ENCODE measurements at places on chromosomes 6 and 20.
A peak's percentile ranks its signal among the peaks of the same experiment; 100 is the strongest.

DNA sequence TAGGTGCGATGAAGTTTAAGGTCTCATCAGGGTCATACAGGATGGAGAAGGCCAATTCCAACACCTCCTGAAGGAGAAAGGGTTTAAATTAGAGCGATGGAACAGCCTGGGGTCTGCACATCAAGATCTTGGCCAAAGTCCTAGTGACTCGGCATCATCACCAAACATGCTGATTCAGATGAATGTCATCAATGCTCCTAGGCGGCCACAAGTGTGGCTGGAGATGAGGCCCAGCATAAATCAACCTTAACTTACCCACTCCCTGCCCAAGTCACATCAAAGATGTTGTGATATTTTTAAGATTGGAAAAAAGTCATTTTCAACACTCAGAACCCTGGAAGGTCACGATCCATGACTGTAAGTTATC is 37.5 kb downstream of the ELMO2 start:
- no peak for DNase-seq

DNA sequence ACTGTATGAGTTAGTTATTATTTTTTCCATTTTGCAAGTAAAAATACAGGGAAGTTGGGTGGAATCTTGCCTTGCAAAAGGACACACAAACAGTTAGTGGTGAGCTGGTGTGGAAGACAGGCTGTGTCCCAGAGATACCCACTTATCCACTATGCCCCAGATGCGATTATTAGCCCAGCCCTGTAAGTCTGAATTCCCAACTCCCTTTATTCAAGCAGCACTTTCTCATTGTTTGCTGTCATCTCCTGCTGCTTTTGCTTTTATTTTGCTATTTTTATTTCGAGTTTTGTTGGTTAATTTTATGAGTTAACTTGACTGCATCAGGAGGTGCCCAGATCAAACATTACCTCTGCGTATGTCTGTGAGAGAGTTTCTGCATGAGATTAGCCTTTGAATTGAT is 239.4 kb downstream of the DOK5 start:
- DNase-seq = no peak

GRCh38 chr6:142872376-142872775 is 72.6 kb downstream of the HIVEP2 start:
- DNase-seq = no peak

GRCh38 chr6:3793545-3793944 is 42.0 kb upstream of the PXDC1 start:
- DNase-seq = no peak

- DNase-seq = no peak
Observed at GRCh38 chr6:10136636-10137035, 278.2 kb downstream of the TFAP2A start.

DNA sequence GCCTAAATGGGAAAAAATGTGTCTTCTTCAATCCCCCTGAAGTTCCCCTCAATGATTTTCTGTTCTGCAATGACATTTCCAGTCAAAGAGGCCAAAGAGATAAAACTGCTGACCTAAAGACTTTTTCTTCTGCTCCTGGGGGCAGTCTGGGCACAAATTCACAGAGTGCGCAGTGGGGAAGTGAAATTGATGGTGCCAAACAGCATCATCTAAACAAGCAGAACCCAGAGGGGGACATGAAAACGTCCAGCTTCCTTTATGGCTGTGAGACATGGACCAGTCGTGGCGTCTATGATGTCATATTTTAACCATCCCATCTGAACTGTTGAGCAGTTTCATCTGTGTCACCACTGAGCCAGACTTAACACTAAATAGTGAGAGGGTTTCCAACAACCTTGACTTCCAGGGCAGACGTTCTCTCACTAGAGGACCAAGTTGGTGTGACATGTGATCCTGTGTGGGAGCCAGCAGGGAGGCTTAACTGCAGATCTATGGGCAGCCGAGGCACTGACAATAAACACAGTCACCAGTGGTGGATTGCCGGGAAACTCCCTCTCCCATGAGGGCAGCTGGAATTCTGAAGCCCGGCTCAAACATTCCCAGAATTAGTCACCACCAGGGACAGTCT is 12.4 kb downstream of the SCML4 start:
- DNase-seq = no peak

GRCh38 chr20:62850333-62850974 is 11.2 kb downstream of the TCFL5 start:
- DNase-seq = no peak

- DNase-seq = no peak
Observed at GRCh38 chr20:40861427-40862008, 167.1 kb upstream of the TOP1 start.

DNA sequence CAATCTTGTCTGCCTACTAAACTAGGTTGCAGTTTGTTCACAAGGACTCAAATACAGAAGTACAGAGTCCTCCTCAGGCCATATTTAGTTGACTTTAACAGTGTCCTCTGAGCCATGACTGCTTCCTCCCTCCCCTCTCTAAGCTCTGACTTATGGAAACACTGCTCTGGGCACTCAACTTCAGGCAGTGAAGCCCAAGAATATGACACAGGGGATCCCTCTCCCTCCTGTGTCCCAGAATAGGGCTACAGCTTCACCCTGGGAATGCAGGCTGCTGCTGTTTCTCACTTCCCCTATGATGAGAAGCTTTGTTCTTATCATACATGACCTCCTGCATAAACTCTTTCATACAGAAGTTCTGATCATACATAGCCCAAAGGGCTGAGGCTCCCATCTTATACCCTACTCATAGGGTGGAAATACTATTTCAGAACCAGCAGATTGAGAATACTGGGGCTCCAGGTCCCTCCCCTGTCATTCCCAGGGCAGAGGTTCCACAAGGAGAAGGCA is 97.3 kb upstream of the UST start:
- no peak for DNase-seq

GRCh38 chr20:19791887-19792286 is 33.8 kb downstream of the RIN2 start:
- DNase-seq = no peak

DNA sequence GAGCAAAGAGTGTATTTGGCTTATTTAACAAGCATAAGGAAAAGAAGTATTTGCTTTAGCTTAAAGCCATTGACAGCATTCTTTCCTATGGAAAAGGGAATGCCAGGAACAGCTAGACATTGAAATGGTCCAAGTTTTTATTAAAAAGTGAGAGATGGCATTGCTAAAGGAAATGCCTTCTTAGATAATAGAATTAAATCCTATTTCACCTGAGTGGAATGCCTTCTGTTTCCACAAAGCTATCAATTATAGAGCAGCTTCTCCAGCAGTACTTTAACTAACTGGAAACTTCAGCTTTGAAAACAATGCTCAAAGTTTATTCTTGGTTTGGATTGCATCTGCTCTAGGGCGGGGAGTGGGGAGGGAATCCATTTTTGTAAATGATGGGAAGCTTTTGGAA is 85.1 kb upstream of the CNKSR3 start:
- no peak for DNase-seq

- DNase-seq = no peak
Observed at GRCh38 chr20:39603219-39603618, 641.1 kb downstream of the DHX35 start.

DNA sequence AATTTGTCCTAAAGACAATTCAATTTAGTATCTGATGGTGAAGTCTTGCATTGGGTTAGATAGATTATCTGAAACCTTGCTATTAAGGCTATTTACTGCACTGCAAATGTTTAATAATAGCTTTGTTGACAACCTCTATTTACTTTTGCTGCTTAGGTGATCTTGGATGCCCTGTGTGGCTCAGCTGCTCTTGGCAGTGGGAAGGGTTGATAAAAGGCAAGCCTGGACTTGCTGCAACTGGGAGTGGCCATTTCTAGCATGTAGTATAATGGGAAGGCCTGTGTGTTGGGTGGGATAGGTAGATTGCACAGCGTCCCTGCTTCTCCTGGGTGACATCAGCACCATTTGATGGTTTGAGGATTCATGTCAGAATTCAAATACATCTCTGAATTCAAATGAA is 49.1 kb downstream of the ARMC2 start:
- no peak for DNase-seq

- DNase-seq = no peak
Observed at GRCh38 chr6:159066483-159066882, 21.7 kb upstream of the TAGAP start.

DNA sequence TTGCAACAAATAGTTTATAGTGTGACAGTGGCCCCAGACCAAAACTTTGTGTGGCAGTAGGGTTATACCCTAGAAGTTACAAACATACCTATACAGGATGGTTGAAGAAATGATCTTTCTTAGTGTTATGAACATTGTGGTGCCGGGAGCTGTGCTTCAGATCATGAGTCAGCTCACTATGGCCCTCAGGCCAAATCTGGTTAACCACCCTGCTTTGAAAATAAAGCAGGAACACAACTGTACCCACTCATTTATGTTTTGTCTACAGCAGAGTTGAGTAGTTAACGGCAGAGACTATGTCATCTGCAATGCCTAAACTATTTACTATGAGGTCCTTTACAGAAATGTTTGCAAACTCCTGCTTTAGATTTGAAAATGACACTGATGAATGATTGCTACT is 24.3 kb downstream of the AKAP7 start:
- no peak for DNase-seq

- DNase-seq = peak; percentile 64
Observed at GRCh38 chr20:31475472-31476293, 595 bp downstream of the REM1 start.

GRCh38 chr6:27867945-27868300 is 44.3 kb downstream of the OR2B2 start:
- no peak for DNase-seq

GRCh38 chr6:113619077-113619476 is 238.1 kb upstream of the MARCKS start:
- DNase-seq = no peak

DNA sequence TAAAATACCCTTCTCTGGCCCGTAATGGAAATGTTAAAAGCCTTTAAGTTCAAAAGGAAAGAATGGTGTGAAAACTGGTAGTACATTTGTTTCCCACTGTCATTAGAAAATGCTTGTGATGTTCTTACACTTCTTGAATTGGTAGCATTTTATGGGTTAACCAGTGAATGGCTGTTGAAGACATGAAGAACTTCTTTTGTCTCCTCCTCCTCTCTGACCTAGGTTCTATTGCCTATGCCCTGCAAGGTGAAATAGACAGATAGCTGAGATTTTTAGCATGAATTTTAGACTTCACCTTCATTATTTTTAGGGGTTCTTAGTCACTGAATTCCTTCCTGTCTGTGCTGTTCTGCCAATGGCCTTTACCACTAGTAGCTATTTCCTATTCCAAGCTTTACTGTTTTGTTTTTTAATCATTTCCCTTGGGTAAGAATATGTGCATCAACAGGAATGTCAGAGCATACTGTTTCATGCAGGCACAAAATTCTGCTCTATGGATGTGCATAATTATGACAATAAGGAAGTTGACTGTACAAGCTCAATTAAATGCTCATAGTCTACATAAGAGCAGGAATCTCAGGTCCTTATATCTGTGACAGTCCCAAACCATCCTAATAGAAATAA is 4.9 kb downstream of the TNFAIP3 start:
- no peak for DNase-seq

DNA sequence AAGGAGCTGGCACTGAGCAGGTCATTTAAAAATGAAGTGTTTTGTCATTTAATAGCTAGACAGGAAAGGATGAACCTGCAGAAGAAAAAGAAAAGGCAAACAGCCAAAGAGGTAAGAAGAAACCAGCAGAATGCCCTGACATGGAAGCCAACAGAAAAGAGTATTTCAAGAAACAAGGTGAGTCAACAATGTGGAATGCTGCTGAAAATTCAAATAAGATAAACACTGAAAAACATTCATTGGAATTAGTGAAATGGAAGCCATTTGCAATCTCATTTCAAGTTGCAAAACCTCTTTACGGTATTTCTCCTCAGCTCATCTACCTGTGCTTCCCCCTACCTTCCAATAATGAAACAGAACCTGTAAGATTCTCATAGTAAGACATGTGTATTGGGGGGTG is 59.6 kb downstream of the RWDD2A start:
- no peak for DNase-seq

DNA sequence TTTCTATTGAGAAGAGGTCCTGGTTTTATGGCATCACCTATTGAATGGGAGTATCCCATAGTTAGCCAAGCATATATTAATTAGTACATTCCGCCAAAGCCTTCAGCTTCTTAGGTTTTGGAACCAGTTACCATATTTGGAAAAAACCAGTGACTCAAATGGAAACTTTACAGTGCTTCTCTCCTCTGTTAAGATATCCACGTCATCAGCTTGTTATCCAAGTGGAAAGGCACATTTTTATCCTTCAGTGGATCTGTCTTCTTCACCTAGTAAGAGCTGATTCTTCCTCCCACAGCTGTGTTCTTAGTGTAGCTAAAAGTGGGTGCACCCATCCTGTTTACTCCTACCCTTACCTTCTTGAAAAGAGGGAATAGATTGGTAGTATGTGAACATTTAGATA is 34.5 kb downstream of the TPD52L1 start:
- DNase-seq = no peak

GRCh38 chr6:145349950-145350510 is 385.3 kb downstream of the EPM2A start:
- DNase-seq = no peak
